Activated CD8-positive, alpha-beta memory T cell treated with anti-CD3 and anti-CD28 coated beads for 24 hours (primary cell): ENCODE measurements at places on chromosomes 7 and 10.

DNA sequence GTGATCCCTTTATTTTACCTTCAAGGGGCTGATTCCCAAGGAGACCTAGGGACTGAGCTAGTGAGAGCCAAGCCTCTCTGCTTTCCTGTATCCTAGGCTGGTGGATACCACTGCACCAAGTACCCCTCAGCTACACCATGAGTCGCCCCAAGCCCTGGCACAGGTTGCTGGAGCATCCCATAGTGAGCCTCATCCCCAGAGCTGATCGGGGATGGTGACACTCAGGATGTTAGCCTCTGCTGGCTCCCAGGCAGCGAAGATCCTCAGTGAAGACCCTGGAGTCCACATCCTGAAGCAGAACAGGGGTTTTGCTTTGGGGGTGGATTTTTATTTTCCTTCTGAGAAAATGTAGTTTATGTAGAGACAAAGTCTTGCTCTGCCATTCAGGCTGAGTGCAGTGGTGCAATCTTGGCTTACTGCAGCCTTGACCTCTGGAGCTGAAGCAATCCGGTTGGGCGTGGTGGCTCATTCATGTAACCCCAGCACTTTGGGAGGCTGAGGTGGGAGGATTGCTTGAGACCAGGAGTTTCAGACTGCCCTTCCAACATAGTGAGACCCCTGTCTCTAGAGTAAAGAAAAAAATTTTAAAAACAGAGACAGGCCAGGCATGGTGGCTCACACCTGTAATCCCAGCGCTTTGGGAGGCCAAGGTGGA lies 12.5 kb upstream of the ZNF212 start:
- no peak for DNase-seq

GRCh38 chr7:143223784-143224183 lies 1.9 kb downstream of the TAS2R40 start:
- DNase-seq = no peak

DNA sequence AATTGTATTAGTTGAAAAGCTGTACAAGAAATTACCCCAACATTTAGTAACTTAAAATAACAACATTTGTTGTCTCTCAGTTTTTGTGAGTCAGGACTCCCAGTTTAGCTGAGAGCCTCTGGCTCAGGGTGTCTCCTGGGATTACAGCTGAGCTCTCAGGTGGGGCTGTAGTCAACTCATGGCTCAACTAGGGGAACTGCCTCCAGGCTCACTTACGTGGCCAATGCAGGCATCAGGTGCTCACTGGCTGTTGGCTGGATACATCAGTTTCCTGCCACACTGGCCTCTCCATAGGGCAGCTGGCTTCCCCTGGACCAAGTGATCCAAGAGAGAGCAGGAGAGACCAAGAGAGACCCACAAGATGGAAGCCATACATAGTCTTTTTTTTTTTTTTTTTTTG lies 17.5 kb downstream of the CCNY start:
- DNase-seq = no peak

DNA sequence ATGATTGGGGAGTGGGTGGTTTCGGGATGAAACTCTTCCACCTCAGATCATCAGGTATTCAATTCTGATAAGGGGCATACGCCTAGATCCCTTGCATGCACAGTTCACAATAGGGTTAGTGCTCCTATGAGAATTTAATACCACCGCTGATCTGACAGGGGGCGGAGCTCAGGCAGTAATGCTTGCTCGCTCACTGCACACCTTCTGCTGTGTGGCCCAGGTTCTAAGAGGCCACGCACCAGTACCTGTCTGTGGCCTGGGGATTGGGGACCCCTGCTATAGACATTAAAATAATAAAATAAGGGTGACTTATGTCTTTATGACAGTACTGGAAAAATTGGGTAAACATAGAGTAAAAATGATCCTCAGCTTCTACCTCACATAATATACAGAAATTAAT lies 66.1 kb downstream of the SAMD9 start:
- no peak for DNase-seq

- DNase-seq = no peak
These were observed 324.2 kb upstream of the COBL start for GRCh38 chr7:51640841-51641240.

GRCh38 chr10:13922586-13922985 lies 335.8 kb downstream of the PRPF18 start:
- no peak for DNase-seq

DNA sequence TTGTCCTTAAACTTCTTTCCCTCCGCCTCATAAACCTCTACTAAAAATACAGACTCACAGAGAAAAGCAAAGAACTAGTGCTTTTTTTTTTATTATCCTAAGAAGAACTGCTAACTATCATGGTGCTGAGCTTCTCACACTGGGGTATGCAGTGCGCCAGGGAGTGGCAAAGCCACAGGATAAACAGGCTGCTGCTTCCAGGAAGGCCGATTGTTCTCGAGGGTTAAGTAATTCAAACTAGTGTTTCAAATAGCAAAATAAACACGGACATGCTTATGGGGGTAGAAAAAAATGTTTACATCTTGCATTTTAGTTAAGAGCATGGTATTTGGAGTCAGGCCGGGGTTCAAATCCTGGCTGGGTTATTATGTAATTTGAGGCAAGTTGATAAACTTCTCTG lies 157.0 kb downstream of the TAX1BP1 start:
- DNase-seq = no peak

DNA sequence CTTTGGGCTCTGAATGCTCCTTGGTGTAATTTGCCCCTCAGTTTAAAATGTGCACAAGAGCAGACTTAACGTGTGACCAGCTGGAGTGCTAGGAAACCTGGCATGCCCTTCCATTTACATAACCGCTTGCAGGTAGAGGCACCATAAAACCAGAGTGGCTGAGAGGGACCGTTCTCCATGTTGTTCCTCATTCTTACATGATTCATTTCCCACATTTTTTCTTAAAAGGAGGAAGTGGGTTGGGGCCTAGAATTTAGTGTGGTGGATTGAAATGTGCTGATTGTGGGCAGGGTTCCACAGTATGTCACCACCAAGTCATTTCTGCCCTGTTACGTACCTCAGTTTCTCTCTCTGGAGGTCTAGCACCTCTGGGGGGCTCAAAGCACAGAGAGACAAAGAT lies 375.8 kb upstream of the VSTM2A start:
- DNase-seq = no peak

DNA sequence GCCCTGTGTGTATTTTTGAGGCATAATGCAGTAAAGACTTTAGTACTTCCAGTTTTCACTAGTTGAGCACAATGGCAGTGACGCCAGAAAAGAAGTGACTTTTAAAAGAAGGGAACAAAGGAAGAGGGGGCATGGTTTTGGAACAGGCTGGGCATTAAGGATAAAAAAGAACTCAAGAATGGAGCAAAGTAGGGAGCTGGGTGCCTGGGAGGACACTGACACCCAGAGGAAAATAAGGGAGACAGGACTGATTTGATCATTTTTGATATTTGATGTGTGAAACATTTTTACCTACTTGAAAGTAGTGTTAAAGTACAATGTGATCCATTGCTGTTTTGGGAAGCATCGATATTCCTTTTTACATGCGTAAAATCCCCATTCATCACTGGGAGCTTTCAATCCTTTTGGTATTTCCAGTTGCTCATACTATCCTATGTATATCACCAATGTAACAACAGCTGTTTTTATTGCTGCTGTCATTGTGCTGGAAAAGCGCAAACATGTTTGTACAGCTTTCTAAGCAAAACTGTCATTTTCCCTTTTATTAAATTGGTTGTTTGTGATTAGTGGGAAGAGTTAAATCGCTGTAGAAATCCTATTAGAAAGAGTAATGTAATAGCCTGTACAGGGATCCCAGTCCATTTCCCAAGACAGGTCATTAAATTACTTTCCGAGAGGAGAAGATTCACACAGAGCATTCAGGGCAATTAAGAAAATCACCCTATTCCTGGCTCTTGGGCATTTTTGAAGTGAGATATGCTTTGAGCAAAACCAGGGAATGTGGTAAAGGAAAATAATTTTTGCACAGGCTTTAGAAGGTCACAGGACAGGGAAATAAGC lies 85.2 kb downstream of the ADAM12 start:
- no peak for DNase-seq

GRCh38 chr7:19853261-19853832 lies 79.9 kb upstream of the TMEM196 start:
- no peak for DNase-seq

DNA sequence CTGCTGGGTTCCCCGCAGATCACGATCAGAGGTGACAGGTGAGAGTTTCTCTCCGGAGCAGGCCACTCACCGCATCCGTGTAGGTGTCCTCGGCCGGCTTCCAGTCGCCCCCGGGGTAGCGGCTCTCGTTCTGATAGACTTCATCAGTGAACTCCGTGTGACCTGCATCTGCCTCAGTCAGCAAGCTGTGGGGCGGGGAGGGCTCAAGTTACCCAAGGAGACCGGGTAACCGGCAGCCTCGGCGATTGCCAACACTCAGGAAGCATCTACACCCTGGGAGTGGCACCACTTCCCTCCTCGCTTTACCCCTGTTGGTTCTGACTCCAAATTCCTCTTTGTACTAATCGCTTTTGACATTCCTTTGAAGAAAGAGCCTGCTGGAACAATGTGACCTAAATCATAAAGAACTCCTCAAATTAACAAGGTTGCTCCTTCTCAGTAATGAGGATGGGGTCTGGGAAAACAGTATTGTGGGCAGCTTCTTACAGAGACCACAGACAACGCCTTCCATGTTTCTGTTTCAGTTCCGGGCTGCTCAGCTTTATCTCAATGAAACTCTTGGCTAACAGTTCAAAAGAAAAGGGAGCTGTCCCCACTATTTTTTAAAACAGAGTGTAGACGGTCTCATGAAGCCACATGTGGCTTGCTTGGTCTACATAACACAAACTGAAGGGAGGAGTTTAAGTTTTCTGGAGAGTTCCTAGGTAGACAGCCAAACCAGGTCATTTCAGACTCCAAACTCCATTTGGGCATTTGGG lies 118.1 kb downstream of the MYOF start:
- DNase-seq = no peak

- no peak for DNase-seq
These were observed 324.9 kb downstream of the PARD3 start for GRCh38 chr10:34489973-34490745.

DNA sequence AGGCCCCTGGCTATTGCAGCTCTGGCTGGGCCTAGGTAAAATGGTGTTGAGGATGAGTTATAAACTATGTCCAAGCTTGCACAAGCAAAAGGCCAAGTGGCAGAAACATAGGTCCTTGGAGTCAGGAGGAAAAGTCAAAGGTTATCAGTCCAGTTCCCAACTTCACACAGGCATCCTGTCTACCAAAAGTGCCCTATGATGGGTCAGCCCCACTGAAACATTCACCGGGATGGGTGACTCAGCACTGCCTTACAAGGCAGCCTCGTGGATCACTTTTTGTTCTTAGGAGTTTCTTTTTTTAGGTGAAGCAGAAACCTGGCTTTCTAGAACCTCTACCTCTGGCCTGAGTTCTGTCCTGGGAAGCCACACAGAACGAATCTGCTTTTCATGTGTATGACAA lies 158.8 kb upstream of the LYZL2 start:
- DNase-seq = no peak

DNA sequence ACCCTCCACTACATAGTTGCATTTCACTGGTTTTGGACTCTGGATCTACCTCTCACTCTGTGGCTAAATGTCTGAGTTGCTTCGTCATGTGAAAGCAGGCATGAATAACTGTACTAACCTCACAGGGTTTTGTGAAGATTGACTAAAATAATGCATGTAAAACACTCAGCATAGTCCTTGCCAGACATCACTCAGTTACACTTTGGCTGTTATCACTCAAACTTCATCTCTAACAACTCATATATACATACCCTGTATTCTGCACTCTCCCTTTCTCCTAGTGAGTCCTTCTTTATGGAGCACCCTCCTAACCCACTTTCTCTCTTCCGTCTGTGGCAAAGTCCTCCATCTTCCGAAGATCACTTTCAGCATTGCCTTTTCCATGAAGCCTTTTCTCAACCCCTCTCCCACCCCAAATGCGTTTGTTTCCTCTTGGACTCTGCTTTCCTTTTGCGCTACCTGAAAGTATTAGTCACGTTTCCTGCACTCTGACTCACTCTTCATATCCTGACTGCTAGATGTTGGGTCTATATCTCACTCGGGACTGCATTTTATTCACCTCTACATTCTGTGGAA lies 72.6 kb downstream of the OSBPL3 start:
- peak; percentile 75 for DNase-seq

- DNase-seq = no peak
These were observed 39.8 kb downstream of the SLC35B4 start for GRCh38 chr7:134276951-134277350.

- no peak for DNase-seq
These were observed 85.2 kb downstream of the WNT2 start for GRCh38 chr7:117237646-117238045.

DNA sequence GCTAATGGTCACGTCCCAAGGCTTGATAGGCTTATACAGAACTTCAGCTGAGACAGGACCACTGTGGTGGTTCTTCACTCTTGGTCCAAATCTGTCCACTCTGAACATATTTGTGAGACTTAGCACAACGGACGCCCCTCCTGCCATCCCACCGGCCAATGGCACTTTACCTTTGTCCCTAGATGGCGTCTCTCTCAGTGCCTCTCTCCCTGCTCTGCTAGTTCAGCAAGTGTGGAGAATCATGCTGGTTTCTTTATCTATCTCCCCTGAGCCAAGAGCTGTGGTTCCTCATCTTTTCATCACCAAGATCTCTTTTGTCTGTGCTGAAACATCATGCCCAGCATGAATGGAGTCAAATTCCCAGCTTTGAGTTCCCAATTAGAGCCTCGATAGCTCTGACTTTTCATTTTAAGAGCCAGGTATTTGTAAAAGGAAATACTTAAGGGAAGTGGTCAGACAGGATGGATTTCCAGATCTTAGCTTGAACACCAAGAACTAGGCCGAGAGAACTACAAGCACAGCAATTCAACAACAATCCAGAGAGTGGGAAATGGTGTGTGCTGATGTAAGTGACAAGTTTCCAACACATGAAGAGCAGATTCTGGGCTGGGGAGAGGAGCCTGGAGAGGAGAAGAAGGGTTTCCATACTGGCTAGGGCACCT lies 69.5 kb downstream of the ZNF800 start:
- DNase-seq = no peak

- no peak for DNase-seq
These were observed 69.0 kb downstream of the ADD3 start for GRCh38 chr10:110076559-110077318.

DNA sequence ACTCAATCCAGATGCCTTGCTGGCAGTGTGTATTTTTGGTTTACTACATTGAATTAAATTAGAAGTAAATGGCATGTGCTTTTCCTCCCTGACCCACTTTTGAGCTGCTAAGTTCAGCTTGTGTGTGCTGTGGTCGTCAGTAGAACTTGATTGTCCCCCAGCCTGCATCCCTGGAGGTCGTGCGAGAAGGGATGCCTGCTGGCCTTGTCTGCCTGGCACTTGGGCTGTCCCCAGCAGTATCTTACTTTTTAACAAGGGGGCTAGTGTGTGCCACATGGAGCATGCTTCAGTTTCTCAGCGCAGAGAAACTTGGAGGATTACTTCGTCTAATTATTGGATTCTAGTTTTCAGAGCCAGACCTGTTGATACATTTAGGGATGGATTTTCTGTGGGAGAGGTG lies 80.2 kb downstream of the ADCY1 start:
- no peak for DNase-seq
